ENCODE measurements at places on chromosomes 13 and 19.
A peak's percentile ranks its signal among the peaks of the same experiment; 100 is the strongest.

GRCh38 chr19:35006342-35006998, 6.3 kb downstream of the GRAMD1A start:
- DNase-seq: no peak

DNA sequence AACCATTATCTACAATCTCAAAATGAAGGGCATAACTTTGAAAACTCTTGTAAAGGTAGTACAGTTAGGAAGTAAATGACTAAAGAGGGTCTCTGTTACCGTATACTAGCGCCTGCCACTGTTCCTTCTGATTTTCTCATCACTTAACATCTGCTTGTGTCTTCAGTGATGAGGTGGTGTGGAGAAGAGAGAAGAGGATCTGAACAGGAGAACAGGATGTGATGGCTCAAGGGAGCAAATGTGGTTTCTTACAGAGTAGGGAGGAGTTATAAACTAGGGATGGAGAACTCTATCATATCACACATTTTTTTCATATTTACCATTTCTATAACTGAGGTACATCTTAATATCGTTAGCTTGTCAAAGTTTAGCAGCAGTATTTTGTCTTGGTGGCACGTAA, 1.1 kb downstream of the KCTD4 start:
- DNase-seq: no peak

DNA sequence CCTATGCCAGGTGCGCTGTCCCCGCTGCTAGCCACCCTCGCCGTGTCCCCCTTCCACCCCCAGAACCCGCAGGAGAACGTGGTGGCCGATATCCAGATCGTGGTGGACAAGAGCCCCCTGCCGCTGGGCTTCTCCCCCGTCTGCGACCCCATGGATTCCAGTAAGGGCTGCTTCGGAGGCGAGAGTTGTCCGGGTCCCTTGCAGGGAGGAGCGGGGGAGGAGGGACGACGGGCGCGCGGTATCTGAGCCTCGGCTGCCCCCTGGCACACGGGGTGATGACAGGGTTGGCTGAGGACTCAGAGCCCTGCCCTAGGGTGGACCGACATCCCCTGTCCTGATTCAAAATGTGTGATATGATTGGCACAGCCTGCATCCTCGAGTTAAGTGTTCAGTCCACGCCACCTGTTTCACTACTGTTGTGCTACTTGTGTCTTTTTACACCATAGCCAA, 653 bp downstream of the MVB12A start:
- peak; percentile 50 for DNase-seq

DNA sequence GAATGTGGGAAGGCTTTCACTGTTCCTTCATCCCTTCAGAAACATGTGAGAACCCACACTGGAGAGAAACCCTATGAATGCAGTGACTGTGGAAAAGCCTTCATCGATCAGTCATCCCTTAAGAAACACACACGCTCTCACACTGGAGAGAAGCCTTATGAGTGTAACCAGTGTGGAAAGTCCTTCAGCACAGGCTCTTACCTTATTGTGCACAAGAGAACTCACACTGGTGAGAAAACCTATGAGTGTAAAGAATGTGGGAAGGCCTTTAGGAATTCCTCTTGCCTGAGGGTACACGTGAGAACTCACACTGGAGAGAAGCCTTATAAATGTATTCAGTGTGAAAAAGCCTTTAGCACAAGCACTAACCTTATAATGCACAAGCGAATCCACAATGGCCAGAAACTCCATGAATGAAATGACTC, 18.6 kb downstream of the ZNF177 start:
- DNase-seq: no peak

DNA sequence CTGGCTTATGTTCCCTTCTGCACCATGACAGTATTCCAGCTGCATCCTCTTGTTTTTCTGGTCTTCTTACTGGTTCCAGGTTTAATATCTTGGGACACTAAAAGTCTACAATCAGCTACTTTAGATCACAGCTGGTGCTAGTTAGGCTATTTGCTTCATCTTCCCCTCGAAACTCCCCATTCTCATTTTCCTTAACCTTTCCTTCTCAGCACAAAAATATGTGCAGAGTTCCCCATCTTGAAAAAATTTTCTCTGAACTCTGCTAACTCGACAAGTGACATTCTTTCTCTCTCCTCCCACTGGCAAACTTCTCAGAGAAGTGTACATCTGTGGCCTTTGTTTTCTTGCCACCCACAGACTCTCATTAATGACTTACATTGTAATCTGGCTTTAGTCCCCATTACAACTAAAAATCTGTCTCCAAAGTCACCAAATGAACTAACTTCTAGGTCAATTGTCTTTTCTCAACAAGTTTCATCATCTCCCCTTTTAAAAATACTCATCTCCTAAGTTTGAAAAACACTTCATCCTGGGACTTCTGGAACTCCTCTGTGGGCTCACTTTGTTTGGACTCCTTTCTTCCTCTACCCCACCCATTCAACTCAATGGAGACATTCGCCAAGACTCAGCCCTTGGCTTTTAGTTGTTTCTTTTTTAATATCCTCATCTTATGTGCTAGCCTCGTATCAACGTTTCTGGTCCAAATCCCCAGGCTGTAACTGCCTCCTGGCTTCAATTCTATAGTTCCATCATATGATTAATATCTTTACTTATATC, 7.1 kb upstream of the KL start:
- no peak for DNase-seq

DNA sequence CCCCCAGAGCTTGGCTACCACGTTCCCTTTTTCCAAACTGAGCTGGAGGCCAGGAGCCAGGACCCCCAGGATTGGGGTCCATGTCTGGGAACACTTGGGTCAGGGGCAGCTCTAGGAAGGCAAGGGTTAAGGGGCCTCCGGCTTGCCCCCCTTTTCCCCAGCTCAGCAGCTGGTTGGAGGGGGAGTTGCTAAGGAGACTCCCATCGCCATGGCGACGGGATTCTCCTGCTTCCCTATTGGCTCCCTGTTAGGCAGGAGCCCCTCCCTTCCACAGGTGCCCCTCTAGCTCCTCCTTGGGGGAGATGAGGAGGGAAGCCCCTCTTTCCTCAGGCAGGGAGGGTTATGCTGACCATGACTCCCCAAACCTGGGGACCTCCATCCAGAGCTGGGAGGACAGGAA, 33.9 kb downstream of the PDE4A start:
- no peak for DNase-seq

- DNase-seq: no peak
These were observed 640 bp upstream of the MIDN start for GRCh38 chr19:1247748-1248138.

GRCh38 chr13:50030315-50030714, 15.1 kb downstream of the KCNRG start:
- no peak for DNase-seq

GRCh38 chr19:34254698-34255432, 511 bp downstream of the GARRE1 start:
- peak; percentile 37 for DNase-seq

DNA sequence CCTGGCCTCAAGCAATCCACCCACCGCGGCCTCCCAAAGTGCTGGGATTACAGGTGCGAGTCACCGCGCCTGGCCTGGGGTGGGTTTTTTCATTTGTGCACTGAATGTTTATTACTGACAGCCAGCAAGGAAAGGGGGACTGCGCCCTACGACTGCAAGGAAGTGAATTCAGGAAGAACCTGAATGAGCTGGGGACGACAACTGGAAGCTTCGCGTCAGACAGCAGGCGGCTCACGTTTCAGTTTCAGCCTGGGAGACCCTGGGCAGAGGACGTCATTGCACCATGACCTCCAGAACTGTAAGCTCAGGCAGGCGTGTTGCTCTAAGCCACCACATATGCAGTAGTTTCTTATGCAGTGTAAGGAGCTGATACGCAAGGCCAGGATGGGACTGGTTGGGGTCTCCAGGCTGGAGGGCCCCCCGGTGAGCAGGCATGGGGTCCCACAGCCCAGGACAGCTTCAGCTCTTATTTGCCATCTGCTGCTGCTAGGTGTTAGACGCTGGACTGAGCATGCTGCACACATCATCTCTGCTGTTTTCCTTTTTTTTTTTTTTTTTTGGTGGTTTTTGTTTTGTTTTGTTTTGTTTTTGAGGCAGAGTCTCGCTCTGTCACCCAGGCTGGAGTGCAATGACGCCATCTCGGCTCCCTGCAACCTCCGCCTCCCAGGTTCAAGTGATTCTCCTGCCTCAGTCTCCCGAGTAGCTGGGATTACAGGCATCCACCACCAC, 66.6 kb downstream of the GADD45B start:
- DNase-seq: no peak

DNA sequence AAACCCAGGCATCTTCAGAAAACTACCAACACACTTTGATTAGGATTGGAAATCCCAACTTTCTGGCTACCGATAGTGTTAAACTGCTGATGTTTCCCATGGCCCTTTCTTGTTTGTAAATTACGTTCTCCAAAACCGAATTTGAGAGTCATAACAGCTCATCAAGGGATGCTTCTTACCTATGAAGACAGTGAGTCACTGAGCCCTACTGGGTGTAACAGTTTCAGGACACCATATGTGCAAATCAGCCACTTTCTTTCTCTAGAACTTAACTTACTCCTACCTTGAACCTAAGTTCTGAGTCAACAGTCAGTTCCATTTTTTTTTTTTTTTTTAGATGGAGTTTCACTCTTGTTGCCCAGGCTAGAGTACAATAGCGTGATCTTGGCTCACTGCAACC, 410.1 kb upstream of the TSHZ3 start:
- no peak for DNase-seq

DNA sequence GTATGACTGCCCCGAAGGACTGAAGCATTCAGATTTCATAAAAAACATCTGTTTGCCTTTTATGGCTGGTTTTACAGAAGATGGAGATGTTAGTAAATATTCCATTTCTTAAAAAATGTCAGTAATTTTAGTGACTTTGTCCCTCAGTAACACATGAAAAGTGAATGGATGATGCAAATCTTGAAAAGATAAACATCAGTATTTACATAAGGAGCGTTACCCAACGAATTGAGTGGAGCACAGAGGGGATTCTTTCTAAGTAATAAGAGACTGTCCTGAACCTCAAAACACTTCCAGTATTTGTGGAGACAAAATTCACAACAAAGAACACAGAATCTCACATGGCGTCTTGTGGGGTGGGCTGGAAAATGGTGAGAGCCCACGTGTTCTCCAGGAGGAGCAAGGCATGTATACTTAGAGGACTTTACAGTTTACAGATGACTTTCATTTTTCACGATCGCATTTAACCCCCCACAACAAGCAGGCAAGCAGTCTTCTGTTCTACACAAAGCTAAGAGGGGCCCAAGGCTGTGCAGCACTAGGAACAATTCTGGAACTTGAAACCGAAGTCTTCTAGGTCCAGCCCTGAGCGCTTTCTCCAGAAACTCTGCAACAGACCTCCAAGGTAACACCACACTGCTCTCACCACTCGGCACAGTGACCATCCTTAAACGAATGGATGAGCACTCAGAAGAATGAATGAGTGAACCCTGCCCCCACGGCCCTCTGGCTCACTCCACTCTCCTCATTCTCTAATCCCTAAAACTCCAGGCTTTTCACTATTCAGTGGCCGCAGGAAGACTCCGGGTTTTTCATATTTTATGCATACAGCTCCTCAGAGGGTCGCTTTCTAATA, 709.8 kb downstream of the UQCRFS1 start:
- no peak for DNase-seq

GRCh38 chr19:12953138-12953798, 3.8 kb downstream of the GADD45GIP1 start:
- DNase-seq: no peak

GRCh38 chr13:79108914-79109643, 297.0 kb downstream of the RBM26 start:
- DNase-seq: no peak

Data from activated CD4-positive, alpha-beta T cell treated with anti-CD3 and anti-CD28 coated beads, Interleukin-2, amount 50 U/mL, for 48 hours (primary cell).